ENCODE measurements at places on chromosomes 5 and 9.

DNA sequence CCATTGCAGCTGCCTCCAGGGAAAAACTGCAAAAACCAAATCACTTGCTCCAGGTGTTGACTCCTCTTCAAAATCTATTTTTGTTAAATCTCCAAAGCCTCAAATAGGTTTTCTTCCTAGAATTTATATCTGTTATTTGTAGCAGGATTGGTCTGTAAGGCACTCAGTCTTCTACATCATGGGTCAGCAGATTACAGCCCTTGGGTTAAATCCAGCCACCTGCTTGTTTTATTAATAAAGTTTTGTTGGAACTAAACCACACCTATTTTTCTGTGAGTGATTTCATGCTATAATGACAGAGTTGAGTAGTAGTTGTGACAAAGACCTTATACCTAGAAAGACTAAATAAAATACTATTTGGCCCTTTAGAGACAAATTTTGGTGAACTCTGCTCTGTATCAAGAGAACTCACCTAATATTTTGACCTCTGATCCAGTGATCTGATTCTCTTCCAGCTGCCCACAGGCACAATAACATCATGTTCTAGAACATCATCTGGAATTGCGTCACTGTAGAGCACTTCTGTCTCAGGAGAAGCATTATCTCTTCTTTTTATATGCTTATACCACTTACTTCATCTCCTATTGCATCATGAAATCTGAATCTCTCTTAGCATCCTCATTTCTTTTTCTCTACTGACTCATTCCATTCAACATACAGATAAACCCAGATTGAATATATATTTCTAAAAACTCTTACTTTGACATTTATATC is 130.1 kb downstream of the RPS23 start:
- no peak for DNase-seq
- H3K27me3 ChIP-seq = no peaks in the 10 kb centered on the region
- no peaks in the 10 kb centered on the region for H3K4me1 ChIP-seq
- H3K4me3 ChIP-seq = no peak overlapping the region
- H3K27ac ChIP-seq = no peak overlapping the region

GRCh38 chr5:121156565-121156964 is 692.5 kb downstream of the PRR16 start:
- H3K4me1 ChIP-seq = no peaks in the 10 kb centered on the region
- H3K27ac ChIP-seq = no peak overlapping the region
- DNase-seq = no peak
- H3K27me3 ChIP-seq = no peaks in the 10 kb centered on the region

GRCh38 chr9:105275938-105276337 is 31.5 kb downstream of the SLC44A1 start:
- H3K27me3 ChIP-seq = no peaks in the 10 kb centered on the region
- H3K27ac ChIP-seq = no peak overlapping the region
- H3K4me3 ChIP-seq = no peak overlapping the region
- H3K36me3 ChIP-seq = no peaks in the 10 kb centered on the region
- no peak for DNase-seq

DNA sequence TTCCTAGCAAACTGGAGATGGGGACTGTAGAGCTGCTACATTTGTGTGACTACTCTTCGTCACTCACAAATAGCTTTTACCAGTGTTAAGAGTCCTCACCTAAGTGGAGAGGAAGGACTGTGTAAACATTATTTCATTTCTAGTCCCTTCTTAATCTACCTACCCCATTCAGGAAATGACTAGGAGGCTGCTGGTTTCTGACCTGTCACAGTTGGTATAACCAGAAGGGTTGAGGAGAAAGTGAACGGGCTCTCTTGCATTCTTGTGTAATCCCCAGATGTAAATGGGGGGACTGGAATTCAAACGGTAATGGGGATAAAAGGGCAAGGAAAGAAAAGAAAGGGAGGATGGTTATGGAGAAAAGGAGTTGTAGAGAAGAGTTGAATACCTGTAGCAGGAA is 35.4 kb upstream of the BNIP1 start:
- H3K27ac ChIP-seq = no peak overlapping the region
- DNase-seq = no peak
- H3K27me3 ChIP-seq = no peaks in the 10 kb centered on the region
- H3K4me1 ChIP-seq = no peaks in the 10 kb centered on the region

DNA sequence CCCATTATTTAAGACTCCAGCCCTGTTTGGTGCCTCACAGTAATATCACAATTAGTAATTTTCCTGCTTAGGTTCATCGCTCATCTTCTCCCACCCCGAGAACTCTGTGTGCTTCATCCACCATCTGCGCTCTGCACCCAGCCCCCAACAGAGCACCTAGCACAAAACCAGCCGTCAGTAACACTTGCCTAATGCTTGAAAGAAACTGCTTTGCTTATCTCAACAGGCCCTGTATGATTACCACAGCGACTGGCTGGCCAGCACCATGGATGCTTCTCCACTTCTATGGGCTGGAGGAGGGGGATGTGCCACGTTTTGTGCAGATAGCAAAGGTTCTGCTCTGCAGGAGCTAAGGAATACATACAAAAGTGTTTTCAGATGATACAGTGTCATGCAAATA is 166.8 kb downstream of the SPOCK1 start:
- H3K27me3 ChIP-seq = peaks cover 3% of the 10 kb centered on the region
- H3K36me3 ChIP-seq = no peaks in the 10 kb centered on the region
- no peaks in the 10 kb centered on the region for H3K4me1 ChIP-seq
- H3K4me3 ChIP-seq = no peak overlapping the region

GRCh38 chr5:169656125-169656901 is 19.2 kb downstream of the DOCK2 start:
- no peaks in the 10 kb centered on the region for H3K27me3 ChIP-seq
- no peak for DNase-seq
- H3K4me3 ChIP-seq = no peak overlapping the region
- H3K36me3 ChIP-seq = no peaks in the 10 kb centered on the region

- no peak overlapping the region for H3K4me3 ChIP-seq
- H3K27ac ChIP-seq = peak overlapping the region; percentile 34
- peaks cover 3% of the 10 kb centered on the region for H3K27me3 ChIP-seq
- peak; percentile 25 for DNase-seq
- H3K36me3 ChIP-seq = no peaks in the 10 kb centered on the region
These were observed 97.0 kb downstream of the MEF2C start for GRCh38 chr5:88785746-88786565.

- H3K27me3 ChIP-seq = no peaks in the 10 kb centered on the region
- H3K27ac ChIP-seq = no peak overlapping the region
- DNase-seq = no peak
- no peaks in the 10 kb centered on the region for H3K4me1 ChIP-seq
- no peaks in the 10 kb centered on the region for H3K36me3 ChIP-seq
These were observed 221.3 kb upstream of the TAS2R1 start for GRCh38 chr5:9851458-9851857.

DNA sequence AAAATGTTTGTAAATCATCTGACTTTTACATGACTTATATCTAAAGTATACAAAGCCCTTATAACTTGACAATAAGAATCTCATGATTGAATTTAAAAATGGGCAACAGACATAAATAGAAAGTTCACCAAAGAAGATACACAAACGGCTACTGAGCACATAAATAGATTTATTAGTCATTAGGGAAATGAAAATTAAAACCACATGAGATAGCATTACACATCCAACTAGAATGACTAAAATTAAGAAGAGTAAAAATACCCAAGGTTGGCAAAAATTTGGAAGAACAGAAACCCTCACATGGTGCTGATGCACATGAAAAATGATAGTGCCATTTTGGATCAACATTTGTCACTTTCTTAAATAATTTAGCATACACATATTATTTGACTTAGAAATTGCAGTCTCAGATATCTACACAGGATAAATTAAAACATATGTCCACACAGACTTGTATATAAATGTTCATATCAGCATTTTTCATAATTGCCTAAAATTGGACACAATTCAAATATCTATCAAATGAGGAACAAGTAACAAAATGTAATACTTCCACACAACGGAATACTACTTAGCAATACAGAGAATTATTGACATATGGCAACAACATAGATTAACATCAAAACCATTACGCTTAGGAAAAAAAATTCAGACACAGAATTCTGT is 359.1 kb upstream of the DAB2 start:
- H3K27ac ChIP-seq = no peak overlapping the region
- H3K36me3 ChIP-seq = no peaks in the 10 kb centered on the region
- no peaks in the 10 kb centered on the region for H3K27me3 ChIP-seq
- H3K4me3 ChIP-seq = no peak overlapping the region

- no peaks in the 10 kb centered on the region for H3K36me3 ChIP-seq
- no peak for DNase-seq
- H3K4me1 ChIP-seq = peaks cover 10% of the 10 kb centered on the region
- no peak overlapping the region for H3K27ac ChIP-seq
- no peak overlapping the region for H3K4me3 ChIP-seq
These were observed 59.0 kb upstream of the PALM2AKAP2 start for GRCh38 chr9:109721001-109721400.

- no peaks in the 10 kb centered on the region for H3K36me3 ChIP-seq
- H3K4me1 ChIP-seq = peaks cover 34% of the 10 kb centered on the region
- H3K4me3 ChIP-seq = no peak overlapping the region
- DNase-seq = no peak
These were observed 36.0 kb upstream of the FBN2 start for GRCh38 chr5:128574041-128574440.

DNA sequence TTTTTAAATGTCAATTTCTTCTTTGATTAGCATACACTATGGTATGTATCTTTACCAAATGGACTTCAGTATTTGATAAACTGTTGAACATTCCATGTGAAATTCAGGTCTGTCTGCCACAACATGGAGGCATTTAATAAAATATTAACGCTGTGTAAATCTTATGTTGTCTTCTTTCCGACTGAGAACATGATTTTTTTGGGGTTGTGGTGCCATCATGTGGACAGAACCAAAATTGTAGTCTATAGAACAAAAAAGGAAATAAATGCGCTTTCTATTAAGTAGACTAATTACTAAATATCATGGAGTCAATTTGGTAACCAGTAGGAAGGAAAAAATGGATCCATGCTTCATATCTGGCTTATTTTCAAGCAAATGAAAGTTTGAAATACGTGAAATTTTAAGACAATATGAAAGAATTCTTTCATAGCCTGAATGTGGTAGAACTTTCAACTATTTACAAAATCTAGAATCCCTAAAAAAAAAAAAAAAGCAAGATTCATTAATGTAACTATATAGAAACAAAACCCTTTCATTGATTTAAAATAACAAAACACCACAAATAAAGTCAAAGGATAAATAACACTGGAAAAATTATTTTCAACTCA is 2.8 kb upstream of the PLK2 start:
- no peaks in the 10 kb centered on the region for H3K27me3 ChIP-seq
- H3K36me3 ChIP-seq = peaks cover 10% of the 10 kb centered on the region
- no peak overlapping the region for H3K4me3 ChIP-seq
- H3K4me1 ChIP-seq = peaks cover 8% of the 10 kb centered on the region

DNA sequence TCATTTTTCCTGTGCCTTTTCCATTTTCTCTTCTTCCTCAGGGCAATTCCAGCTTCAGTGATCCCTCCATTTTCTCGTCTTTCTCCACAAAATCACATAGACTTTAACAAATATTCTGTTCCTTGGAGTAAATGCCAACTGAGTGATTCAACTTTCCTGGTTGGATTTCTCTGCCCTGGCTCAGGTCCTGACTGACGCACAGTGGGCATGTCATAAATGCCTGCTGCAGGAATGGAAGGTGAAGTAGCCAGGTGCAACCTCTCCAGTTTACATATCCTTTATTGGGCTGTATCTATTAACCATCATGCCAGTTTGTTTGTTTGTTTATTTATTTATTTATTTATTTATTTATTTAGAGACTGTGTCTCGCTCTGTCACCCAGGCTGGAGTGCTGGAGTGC is 95.1 kb downstream of the MEF2C start:
- no peaks in the 10 kb centered on the region for H3K36me3 ChIP-seq
- peaks cover 12% of the 10 kb centered on the region for H3K4me1 ChIP-seq
- no peak overlapping the region for H3K4me3 ChIP-seq
- no peak overlapping the region for H3K27ac ChIP-seq

DNA sequence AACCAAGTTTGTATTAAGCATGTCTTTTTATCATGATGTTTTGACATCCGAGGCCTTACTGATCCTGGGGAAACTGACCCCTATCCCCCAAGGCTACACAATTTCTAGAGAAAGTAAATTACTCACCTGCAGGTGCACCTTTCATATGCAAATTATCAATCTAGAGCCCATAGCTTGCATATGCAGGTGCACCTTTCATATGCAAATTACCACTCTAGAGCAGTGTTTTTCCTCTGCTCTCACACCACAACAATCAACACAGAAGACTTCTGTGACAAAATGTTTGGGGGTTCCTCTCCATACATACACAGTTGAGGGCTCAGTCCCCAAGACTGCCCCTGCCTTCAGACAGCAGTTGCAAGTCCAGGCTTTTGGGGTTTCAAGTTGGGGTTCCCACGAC is 203.7 kb upstream of the RORB start:
- no peak overlapping the region for H3K4me3 ChIP-seq
- H3K27me3 ChIP-seq = no peaks in the 10 kb centered on the region
- no peaks in the 10 kb centered on the region for H3K36me3 ChIP-seq
- H3K27ac ChIP-seq = no peak overlapping the region

GRCh38 chr5:74657165-74657564 is 16.6 kb upstream of the ENC1 start:
- no peak overlapping the region for H3K27ac ChIP-seq
- no peaks in the 10 kb centered on the region for H3K36me3 ChIP-seq
- H3K4me3 ChIP-seq = no peak overlapping the region
- no peak for DNase-seq
- H3K4me1 ChIP-seq = peaks cover 11% of the 10 kb centered on the region

- H3K36me3 ChIP-seq = no peaks in the 10 kb centered on the region
- no peak overlapping the region for H3K27ac ChIP-seq
- no peaks in the 10 kb centered on the region for H3K4me1 ChIP-seq
- no peak overlapping the region for H3K4me3 ChIP-seq
- DNase-seq = no peak
These were observed 20.2 kb upstream of the TLE4 start for GRCh38 chr9:79551586-79551985.

- no peak for DNase-seq
- no peaks in the 10 kb centered on the region for H3K36me3 ChIP-seq
These were observed 30.5 kb upstream of the MACIR start for GRCh38 chr5:103228061-103228460.

DNA sequence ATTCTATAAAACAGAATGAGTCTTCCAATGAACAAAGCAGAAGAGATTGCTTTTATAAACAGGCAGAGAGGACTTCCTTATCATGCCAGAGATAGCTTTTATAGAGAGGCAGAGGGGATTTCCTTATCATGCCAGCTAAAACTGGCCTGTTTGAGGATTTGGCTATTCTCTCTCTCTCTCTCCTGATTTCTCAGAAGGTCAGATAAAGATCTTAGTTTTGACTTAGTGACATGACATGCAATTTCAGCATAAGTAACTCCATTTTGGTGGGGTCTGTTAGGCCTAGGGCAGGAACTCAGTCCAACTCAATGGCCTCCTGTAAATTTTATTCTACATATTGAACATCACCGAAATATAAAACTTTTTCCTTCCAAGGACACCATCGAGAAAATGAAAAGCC is 31.5 kb upstream of the DENND4C start:
- H3K36me3 ChIP-seq = no peaks in the 10 kb centered on the region
- H3K27ac ChIP-seq = no peak overlapping the region
- H3K4me3 ChIP-seq = no peak overlapping the region
- no peaks in the 10 kb centered on the region for H3K4me1 ChIP-seq

- peaks cover 9% of the 10 kb centered on the region for H3K4me1 ChIP-seq
- no peak overlapping the region for H3K27ac ChIP-seq
- no peaks in the 10 kb centered on the region for H3K27me3 ChIP-seq
- H3K4me3 ChIP-seq = no peak overlapping the region
- no peak for DNase-seq
- H3K36me3 ChIP-seq = no peaks in the 10 kb centered on the region
These were observed 91.5 kb downstream of the SPRY4 start for GRCh38 chr5:142233083-142234032.
